ENCODE measurements at places on chromosomes 13 and 19. TPM values are rescaled to one million over a fixed set of nuclear protein-coding genes. Genes with fewer than 3 reads are reported as not detected.

The NLRP4 gene
- not detected for total RNA-seq

The FSTL3 gene
- 3.4 TPM for total RNA-seq

The KLK7 gene
- not detected for total RNA-seq

The SULT2A1 gene
- total RNA-seq = not detected

Measured in dermis lymphatic vessel endothelial cell (primary cell).